ENCODE measurements at places on chromosomes 11 and 22.

GRCh38 chr22:41248758-41249157 is 8.0 kb upstream of the CHADL start:
- DNase-seq = no peak

GRCh38 chr11:55707029-55707428 is 45.0 kb downstream of the OR4C6 start:
- peak; percentile 23 for DNase-seq

GRCh38 chr11:122167100-122167499 is 51.1 kb upstream of the BLID start:
- DNase-seq = no peak

DNA sequence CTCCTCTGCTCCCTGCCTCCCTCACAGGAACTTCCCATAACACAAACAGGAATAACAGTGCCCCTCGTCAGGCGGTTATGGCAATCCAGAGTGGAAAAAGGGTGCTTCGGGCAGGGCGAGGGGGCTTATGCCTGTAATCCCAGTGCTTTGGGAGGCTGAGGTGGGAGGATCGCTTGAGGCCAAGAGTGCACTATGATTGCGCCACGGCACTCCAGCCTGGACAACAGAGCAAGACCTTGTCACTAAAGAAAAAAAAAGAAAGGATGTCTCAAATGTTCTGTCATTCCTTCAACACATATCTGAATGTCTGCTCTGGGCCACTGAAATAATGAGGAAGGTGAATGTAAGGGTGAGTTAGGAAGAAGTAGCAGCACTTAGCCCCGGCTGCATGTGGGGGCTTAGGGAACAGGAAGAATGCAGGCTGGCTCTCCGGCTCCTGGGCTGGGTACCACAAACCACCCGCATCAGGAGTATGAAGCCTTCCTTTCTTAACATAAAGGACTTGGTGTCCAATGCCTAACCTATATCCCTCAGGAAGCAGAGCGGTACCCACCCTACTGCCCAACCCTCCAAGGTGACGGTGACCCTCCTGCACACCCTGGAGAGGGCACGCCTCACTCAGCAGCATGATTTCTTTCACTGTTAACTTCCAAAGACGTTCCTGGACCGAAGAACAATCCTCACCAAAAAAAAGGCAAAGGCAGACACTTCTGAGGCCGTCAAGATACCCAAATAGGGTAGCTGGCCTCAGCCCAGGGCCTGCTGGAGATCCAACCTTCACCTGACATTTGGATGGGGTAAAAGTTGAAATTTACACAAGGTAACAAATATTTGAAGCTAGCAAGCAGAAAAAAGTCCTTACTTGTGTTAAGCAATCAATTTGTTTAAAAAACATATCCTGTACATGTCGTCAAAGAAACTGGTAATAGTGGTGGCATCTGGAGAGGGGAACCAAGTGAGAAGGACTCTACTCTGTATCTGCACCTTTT is 3.8 kb downstream of the CPT1A start:
- no peak for DNase-seq

DNA sequence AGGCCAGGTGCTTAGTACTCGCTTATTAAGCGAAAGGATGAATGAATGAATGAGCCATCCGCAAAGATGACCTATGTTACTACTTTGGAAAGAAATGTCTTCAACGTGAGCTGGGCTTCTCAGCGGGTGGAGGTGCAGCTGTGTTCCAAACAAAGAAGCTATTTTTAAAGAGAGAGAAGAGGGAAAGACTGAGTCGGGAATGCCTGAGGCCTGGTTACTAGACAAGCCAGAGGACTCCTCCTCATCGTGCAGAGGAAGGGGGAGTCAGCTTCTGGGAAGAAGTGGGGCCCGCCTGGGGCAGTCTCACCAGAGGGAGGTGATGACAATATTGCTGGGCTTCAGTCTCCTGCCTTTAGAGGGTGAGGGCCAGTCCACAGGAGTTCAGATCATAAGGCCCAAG is 30.4 kb upstream of the CD5 start:
- DNase-seq = no peak

- DNase-seq = no peak
Measured at GRCh38 chr11:1117992-1118391, 39.8 kb upstream of the MUC5AC start.

DNA sequence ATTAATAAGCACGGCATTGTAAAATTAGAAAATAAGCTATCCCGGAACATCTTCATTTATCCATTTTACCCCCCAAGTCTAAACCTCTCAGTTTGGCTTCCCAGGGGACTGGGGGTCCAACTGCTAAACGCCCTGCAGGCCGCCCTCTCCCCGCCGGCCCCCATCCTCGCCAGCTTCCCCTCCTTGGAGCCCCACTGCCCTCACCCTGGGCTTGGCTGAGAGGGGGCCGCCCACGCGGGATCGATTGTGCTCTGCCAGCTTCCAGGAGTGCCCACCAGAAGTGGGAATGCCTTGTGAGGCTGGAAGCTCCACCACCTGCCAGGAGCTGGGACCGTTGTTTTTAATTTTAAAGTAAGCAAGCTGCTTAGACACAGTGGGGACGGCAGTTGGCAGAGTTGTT is 353.5 kb downstream of the TBC1D22A start:
- no peak for DNase-seq

DNA sequence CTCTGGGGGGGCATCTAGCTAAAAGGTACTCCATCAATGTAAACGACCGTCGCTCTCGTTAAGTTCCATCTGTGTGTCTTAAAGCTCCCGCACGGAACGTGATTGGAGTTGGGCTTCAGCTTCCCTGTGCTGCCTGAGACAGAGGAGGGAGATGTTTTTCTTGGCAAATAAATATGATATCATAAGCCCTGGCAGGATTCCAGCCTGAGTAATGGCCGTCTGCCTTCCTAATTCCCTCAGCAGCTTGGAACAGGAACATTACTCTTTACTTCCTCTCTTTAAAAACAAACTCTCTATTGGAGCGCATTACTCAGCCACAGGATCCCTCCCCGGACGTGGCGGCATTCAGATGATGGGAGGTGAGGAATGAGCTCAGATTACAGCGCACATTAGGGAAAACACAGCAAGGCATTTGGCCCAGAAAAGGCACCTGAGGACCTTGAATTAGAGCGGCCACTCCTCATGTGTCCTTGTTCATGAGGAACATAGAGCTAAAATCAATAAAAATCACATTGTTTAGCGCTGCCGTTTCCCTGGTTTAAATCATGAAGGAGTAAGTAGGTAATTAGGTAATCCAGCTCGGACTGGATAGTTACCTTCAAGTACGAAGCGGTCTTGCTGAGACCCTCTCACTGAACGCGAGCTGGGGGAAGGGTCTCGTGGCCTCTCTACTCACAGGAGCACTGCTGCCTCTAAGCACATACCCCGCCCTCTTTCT is 230.4 kb downstream of the ST3GAL4 start:
- no peak for DNase-seq

GRCh38 chr11:77276271-77276670 is 25.2 kb downstream of the GDPD4 start:
- DNase-seq = no peak

DNA sequence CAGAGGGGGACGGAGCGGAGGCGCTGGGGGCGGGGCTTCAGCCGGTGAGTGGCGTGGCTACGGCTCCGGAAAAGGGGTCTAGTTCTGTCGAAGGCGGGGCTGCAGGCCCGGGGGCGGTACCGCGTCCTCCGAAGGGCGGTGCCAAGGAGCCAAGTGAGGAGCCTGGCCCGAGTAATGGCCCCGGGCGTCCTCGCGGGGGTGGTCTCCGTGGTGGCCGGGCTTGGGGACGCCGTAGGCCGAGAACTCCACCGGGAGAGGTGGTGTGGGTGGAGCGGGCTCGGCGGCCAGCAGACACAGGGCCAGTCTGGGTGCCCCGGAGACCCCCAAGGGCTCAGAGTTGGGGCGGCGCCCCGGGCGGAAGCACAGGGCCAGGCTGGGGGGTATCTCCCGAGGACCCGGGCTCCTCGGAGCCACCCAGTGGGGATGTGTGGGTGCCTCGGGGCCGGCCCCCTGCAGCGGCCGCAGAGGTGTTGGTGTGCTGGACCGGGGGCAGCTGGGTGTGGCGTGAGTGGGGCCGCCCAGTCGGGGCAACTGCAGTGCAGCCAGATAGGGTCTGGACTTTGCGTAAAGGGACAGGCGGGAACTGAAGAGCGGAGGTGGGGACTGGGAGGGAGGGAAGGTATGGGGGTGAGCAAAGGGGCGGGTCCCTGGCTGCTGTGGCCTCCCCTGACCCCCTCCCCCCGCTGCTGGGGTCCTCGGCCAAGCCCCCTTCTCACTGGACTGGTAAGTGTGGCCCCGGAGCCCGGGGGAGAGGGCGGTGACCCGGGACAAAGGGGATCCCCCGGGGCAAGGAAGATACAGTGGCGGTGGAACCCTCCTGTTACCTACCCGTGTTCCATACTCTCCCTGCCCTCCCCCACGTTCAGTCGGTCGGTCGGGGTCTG is 838 bp downstream of the FKBP2 start:
- DNase-seq = no peak

GRCh38 chr22:41781507-41781906 is 19.0 kb upstream of the CCDC134 start:
- DNase-seq = no peak

DNA sequence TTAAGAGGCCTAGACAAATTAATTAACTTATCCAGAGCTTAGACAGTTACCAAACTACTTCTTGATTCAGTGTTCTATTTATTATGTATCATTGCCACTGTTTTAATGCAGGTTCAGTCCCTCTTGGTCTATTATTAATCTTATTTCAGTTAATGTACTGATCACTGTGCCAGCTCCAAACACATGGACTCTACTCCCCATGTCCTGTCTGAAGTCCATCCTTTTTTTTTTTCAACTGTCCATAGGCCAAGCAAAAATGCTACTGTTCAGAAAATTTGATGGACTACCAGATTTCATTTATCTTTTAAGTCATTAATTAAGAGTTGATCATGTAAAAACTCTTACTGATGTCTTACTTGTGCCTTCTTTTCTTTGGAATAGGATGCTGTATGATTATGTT is 11.9 kb downstream of the POLD3 start:
- DNase-seq = no peak

- no peak for DNase-seq
Measured at GRCh38 chr11:120034176-120034875, 103.6 kb downstream of the TRIM29 start.

- peak; percentile 55 for DNase-seq
Measured at GRCh38 chr11:9280655-9281301, 15.6 kb upstream of the DENND5A start.
